ENCODE measurements at places on chromosomes 6 and 20.

DNA sequence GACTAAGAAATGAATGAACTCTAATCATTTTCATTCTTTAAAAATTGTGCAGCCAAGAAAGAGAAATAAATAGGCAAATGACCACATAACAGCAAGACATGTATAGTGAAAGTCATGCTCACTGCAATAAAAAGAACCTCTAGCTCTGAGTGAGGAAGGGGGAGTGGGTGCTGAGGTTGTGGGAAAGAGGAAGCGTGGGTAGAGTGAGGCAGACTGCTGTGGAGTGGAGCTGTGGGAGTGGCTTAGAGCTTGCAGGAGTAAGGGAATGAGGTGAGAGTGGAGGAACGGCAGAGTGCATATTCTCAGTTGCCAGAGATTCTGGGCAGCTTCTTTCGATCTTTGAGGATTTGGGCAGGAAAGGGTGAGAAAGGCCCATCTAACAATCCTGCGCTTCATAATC, 10.4 kb downstream of the DEFB129 start:
- no peak overlapping the region for H3K27ac ChIP-seq
- DNase-seq = no peak
- no peaks in the 10 kb centered on the region for H3K36me3 ChIP-seq

GRCh38 chr6:46265373-46265772, 94.6 kb upstream of the ENPP5 start:
- DNase-seq = no peak
- no peaks in the 10 kb centered on the region for H3K4me1 ChIP-seq
- no peaks in the 10 kb centered on the region for H3K27me3 ChIP-seq

GRCh38 chr20:38649275-38649891, 47.8 kb downstream of the ARHGAP40 start:
- no peak for DNase-seq
- H3K27me3 ChIP-seq = peaks cover 68% of the 10 kb centered on the region
- H3K4me1 ChIP-seq = peaks cover 9% of the 10 kb centered on the region
- no peak overlapping the region for H3K27ac ChIP-seq

DNA sequence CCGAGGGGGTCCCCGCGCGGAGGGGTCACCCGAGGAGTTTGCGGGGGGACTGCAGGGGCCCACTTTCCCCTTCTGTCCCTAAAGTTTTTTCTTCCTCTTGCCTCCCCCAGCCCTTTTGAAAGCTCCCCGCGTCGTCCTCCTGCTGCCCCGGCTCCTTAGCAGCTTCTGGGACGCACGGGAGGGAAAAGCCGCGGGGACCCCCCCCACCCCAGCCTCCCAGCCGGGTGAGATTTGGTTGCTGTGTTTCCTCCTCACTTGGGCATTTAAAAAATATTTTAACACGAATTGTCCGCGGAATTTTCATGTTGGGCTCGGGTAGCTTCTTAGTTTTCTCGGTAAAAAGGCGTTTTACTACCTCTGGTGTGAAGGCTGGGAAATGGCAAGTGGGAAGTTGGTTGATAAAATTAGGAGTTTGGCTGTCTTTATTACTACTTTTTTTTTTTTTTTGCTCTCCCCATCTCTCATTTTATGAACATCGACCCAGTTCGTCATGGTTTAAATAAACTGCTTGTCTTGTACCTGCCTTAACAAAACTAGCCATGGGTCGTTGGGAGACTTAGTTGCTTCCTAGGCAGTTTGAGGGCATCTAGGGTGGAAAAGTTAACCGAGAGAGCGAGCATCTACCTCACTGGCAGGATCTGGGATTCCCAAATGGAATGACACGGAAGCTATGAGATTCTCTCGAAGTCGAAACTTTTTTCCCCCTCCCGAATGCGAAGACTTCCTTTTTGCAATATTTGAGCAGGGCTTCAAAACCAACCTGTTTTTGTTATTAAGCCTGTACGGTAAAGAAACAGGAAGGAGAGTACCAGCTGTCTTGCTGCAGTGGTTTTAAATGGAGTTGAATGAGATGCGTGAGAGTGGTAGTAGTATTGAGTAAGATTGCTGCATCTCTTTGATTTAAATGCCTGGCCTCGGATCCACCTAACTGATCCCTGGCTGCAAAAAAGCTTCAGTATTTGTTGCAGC, 868 bp downstream of the NCOA3 start:
- H3K27ac ChIP-seq = peak overlapping the region; percentile 96
- H3K36me3 ChIP-seq = no peaks in the 10 kb centered on the region
- no peaks in the 10 kb centered on the region for H3K27me3 ChIP-seq

GRCh38 chr20:63698739-63699465, 2.5 kb downstream of the TNFRSF6B start:
- peaks cover 30% of the 10 kb centered on the region for H3K4me1 ChIP-seq
- H3K4me3 ChIP-seq = no peak overlapping the region
- H3K36me3 ChIP-seq = peaks cover 1% of the 10 kb centered on the region
- DNase-seq = peak; percentile 19
- H3K27ac ChIP-seq = peak overlapping the region; percentile 77
- H3K27me3 ChIP-seq = no peaks in the 10 kb centered on the region
